ENCODE measurements at places on chromosomes 6 and 20.

DNA sequence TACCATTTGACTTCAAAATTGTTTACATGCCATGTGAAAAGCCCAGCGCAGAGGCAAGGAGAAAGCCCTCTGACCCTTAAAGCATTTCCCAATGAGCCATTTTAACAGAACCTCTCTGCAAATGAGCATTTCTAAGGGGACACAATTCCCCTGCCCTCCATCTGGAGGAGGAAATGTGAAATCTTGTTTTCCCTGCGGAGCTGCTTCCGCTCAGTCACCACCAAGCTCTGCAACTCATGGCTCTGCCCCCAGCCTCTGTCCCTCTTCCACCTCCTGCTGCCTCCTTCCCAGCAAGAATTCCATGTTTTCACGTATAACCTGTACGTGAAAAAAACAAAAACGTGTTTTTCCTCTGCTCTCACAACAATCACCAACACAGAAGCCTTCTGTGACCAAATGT, 12.3 kb downstream of the RIN2 start:
- no peak for DNase-seq

DNA sequence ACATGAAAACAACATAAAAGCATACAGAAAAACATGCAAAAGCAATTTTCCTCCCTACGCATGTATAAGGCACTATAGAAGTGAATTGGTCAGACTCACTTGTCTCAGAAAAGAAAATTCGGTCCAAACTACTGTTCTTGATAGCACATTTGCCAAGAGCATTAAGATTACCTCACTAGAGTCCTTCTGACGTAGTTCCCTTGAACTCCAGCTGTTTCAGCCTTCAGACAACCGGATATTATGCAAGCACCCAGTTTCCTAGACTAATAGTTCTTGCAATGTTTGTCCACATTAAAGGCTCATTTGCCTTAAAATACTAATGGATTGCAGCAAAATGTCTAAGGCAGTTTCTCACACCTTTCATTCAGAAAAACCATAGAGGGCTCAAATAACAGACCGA, 2.5 kb upstream of the CASS4 start:
- DNase-seq: peak; percentile 75

DNA sequence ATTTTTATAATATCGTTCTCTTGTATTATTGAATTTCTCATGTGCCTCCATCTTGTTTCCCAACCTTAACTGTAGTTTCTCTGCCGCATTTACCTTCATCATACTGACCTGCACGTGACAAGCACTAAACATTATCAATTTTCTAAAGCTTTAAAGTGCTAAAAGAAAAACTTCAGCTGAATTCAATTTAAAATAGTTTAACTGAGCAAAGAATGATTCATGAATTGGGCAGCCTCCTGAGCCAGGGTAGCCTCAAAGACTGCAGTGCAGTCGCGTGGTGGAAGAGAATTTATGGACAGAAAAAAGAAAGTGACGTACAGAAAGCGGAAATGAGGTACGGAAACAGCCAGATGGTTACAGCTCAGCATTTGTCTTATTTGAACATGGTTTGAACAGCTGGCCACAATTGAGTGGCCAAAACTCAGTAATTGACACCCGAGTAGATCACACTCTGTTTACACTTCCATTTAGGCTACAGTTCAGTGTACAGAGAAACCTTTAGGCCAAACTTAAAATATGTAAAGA, 4.2 kb upstream of the ZDHHC14 start:
- no peak for DNase-seq

DNA sequence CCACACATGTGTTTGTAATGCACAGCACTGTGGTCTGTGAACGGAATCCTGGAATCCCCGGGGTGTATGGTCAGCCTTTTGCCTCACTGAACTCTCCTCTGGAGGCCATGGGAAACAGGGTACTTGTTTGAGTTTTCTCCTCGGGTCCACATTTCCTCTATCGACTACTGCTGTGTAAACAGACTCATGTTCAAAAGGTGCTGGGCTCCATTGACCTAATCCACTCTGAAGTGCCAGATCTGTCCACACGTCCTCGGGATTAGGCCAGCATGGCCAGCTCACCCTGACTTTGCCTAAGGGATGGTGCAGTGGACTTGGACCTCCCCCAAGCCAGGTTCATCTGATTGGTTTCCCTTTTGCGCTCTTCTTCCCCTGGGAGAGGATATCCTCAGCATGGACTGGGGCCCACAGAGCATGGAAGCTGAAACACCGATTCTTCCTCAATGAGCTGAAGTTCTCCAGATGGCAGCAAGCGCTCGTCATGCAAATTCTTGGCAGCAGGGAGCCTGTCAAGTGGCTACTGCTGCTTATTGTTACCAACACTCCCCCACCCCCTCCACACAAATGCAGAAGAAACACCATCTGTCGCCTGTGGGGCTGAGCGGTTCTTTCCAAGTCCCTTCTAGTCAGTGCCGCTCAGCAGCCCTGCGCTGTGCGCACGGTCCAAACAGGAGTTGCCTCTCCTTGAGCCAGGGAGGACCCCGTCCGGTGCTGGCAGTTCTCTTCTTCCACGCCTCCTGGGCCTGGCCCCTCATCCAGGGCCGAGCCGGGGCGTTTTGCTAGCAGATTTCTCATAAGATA, 292.6 kb upstream of the MARCKS start:
- peak; percentile 62 for DNase-seq

- no peak for DNase-seq
Observed at GRCh38 chr6:150199241-150199640, 56.4 kb downstream of the PPP1R14C start.

GRCh38 chr20:50607850-50608749, 83.2 kb downstream of the RIPOR3 start:
- DNase-seq: no peak

DNA sequence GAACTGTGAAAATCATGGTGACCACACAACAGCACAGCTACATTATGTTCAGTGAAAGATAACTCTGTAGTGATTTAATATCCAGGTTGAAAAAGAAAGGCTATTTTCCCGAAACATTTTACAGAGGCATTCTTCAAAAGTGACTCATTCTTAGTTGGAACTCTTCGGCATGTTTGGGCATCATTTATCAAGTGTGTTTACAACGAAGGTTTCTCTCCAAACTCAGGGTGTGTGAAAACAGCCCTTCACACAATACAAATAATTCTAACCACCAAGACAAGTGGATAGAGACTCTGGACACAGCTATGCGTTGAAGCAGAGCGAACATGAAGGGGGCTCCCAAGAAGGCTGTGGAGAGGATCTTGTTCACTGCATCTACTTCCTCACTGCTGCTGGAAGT, 57.6 kb downstream of the CBLN4 start:
- DNase-seq: no peak

GRCh38 chr6:37560737-37561103, 61.0 kb upstream of the CCDC167 start:
- DNase-seq: no peak

- DNase-seq: no peak
Observed at GRCh38 chr20:235891-236290, 8.8 kb downstream of the DEFB129 start.

- no peak for DNase-seq
Observed at GRCh38 chr20:46355778-46356177, 47.5 kb upstream of the CDH22 start.

DNA sequence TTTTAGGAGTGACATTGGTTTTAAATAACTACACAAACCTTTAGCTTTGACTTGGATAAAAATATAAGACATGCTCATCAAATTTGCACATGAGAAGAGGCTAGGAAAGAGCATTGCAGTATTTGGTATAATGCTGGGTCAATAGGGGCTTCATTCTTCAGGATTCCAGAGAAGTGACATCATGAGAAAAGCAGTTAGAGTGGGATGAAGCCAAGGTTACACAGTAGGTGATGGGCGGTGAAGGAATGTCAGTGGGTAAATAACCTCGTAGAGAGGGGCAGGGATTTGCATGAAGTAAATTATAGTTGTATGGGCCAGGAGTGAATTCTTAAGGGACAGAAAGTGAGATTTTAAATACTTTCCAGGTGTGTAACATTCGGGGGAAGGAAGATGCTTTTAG, 216.2 kb downstream of the RFPL4B start:
- DNase-seq: no peak

DNA sequence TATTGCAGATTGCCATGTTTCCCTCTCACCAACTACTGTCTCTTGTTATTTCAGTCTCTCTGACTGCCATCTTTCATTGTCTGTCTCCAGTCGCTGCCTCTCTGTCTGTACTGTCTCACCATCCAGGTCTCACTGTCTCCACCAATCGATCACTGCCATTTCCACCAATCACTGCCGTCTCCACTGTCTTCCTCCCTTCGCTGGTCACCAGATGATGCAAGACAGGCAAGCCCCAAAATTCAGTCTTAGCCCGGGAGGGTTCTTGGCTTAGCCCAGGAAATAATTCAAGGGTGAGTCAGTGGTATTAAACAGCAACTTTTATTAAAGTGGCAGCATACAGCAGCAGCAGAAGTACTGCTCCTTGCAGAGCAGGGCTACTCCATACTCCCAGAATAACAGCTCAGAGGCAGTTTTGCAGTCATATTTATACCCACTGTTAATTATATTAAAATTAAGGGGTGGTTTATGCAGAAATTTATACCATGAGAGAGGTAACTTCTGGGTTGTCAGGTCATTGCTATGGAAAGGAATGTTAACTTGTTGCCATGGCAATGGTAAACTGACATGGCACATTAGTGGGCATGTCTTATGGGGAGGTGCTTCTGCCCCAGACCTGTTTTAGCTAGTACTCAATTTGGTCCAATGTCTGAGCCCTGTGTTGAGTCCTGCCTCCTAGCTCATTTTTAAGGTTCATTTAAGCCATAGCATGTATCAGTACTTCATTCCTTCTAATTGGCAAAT, 23.0 kb upstream of the ECHDC1 start:
- no peak for DNase-seq

GRCh38 chr6:147127587-147127986, 76.6 kb upstream of the STXBP5 start:
- DNase-seq: no peak

GRCh38 chr6:119463081-119463626, 113.6 kb upstream of the MAN1A1 start:
- DNase-seq: no peak

DNA sequence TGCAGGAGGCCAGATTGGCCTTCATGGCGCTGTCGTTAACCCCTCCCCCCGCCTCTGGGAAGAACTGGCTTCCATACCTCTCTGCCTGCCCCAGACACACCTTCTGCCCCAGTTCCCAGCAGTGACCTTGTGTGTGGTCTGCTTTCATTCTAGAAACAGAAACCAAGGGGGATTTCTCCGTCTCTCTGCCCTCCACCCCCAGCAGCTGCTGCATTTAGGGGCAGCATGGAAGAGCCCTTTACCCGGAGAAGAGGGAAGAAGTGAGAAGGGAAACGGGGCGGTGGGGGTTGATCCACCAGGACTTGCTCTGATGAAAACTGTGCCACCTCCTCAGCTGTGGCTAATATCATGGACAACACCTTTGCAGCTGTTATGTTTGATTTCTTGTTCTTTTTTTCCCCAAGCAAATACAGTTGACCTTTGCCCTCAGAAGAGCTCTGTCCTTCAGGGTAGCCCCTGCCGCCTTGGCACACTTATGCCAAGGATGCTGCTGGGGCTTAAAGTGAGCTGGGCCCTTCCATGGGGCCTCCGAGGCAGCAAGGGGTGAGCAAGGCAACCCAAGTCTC, 6.1 kb downstream of the GLP1R start:
- no peak for DNase-seq

DNA sequence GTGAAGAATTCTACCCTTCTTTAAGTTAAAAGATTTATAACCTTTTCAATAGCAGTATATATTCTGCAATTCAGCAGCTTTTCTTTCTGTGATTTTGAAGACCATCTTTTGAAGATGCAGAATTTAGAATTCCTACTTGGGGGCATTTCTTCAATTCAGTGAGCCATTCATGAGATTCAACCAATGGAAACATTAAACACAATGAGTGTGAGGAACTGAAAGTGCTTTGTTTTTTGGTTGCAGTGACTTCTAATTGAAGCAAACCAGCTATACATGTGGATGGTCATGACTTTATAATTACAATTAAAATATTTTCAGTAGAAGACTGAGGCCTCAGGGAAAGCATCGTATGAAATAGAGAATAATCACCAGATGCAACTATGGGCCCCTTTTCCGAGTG, 108.3 kb downstream of the CARMIL1 start:
- no peak for DNase-seq

GRCh38 chr6:157741321-157741947, 81.6 kb upstream of the SNX9 start:
- DNase-seq: no peak

DNA sequence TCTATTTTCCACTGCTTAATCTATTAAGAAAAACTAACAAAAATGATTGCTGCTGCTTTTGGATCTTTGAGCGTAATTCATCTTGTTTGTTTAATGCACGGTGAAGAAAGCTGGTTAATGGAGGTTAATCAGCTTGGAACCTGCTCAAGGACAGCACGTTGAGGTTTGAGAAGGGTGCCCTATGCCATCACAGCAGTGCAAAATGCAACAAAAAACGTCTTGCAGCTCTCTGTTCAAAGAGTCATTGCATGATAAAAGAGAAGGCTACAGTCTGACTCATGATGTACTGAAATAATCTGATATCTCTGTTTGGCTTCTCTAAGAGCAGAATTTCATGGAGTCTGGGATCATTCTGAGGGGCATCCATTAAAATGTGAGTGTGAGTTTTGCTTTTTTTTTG, 80.6 kb upstream of the PREP start:
- DNase-seq: no peak

- no peak for DNase-seq
Observed at GRCh38 chr6:88349511-88349910, 183.4 kb upstream of the CNR1 start.

DNA sequence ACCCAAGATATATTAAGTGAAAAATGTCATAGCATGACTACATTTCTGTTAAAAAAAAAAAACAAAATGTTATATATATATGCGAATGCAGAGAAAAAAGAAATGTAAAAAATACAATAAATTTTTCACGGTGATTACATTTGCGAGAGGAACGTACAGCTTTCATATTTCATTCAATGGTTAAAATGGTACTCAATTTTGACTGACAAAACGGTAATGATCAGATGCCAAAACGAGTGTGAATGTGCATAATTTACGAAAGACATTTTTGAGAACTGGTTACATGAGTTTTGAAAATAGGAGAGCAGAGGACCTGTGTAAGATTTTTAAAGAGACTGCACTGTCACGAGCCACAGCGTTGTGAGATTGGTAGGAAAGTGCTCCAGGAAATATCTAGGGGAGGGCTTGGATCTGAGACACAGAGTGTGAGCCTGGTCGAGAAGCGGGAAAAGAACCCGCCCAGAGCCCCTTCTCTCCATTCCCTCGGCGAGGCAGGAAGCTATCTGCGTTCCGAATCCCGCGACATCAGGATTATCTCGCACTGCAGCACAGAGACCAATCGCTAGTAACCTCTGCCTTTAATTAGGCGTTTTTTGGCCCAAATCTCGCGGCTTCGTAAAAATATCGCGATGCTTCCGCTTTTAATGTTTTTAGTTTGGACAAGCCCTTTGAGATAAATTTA, 28.5 kb downstream of the TRIM27 start:
- peak; percentile 89 for DNase-seq

DNA sequence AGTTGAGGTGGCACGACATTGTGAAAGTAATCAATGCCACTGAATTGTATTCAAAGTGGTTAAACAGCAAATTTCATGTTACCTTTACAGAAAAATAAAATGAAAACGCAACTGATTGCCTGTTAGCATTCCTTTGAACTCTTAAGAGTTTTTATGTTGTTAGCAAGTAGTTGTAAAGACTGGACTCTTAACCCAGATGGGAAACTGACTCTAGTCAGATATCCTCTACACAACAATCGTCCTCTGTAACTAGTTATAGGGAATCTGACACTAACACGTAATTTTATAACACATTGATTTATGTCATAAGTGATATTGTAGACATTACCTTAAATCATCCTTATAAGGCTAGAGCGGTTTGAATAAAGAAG, 3.0 kb upstream of the FBXO9 start:
- DNase-seq: no peak
